ENCODE measurements at places on chromosomes 6 and 20. TPM values are rescaled to one million over a fixed set of nuclear protein-coding genes. Genes with fewer than 3 reads are reported as not detected.
A peak's percentile ranks its signal among the peaks of the same experiment; 100 is the strongest.

GRCh38 chr6:170005665-170006064 is 254.2 kb downstream of the ERMARD start:
- DNase-seq: no peak

DNA sequence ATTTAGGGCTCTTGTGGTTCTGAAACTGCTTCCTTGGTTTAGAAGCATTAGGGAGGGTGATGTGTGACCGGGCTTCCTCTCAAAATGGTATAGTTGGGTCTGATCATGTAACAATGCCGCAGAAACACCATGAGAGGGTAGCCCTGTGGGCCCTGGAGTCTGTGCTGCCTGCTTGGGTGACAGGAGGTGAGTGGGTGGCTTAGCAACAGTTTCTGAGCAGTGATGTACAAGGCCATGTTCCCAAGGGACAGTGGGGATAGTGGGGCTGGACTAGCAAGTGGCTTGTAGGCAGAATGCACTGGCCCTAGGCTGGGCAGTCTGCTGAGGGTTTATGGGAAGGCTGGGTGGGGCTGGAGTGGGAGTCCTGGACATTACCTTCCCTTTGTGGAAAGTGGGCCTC is 106.9 kb upstream of the MYL9 start:
- no peak for DNase-seq

- no peak for DNase-seq
Measured at GRCh38 chr6:36839749-36840431, 646 bp upstream of the CPNE5 start.

DNA sequence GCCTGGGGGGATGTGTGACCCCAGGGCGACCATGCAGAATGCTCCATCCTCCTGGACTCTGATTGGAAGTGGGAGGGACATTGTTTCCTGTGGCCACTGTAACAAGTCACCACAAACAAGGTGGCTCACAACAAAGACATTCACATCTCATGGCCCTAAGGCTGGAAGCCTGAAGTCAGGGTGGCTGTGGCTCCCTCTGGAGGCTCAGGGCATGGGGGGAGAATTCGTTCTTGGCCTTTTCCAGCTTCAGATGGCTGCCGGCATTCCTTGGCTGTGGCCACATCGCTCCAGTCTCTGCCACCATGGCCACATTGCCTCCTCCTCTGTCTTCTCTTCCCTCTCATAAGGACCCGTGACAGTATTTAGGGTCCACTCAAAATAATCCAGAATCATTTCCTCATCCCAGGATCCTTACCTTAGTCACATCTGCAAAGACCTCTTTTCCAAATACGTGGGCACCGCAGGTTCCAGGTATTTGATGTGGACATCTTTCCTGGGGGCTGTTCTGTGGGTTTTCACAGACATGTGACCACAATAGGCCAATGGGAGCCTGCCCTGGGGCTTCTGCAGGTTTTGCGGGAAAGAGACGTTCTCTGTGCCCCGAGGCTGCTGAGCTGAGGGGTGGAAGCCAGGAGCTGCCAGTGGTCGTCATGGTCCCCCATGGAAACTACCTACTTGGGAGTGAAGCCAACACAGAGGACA is 249.3 kb downstream of the PREX1 start:
- no peak for DNase-seq

- no peak for DNase-seq
Measured at GRCh38 chr20:61123286-61123685, 128.8 kb upstream of the CDH4 start.

GRCh38 chr20:55446301-55446700 is 559.0 kb downstream of the CBLN4 start:
- DNase-seq: no peak

GRCh38 chr20:25052255-25053194 is 5.4 kb downstream of the ACSS1 start:
- no peak for DNase-seq

DNA sequence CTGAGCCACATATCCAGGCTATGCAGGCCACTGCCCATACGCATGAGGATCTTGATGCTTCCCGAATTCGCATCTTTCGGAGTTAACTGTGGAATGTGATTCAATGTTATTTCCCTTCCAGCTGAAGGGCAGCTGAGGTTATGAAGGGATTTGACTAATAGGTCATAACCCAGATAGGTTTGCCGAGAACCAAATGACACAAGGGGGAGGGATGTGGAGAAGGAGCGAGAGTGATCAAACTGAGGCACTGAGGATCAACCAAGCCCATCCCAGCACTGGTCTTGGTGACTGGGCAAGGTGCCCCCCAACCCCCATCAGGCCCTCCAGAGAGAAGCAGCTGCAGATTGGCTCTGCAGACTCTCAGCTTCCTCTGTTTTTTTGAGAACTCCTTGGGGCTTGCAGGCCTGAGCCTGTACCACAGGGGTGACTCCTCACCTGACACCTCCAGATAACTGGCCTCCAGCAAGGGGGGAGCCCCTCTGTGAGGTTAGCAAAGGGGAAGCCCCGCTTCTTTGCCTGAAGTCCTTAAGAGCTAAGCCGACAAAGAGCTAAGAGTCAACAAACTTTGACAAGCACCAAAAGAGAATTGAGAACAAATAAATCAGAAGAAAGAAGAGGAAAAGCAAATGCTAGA is 185.9 kb downstream of the PDE7B start:
- no peak for DNase-seq

DNA sequence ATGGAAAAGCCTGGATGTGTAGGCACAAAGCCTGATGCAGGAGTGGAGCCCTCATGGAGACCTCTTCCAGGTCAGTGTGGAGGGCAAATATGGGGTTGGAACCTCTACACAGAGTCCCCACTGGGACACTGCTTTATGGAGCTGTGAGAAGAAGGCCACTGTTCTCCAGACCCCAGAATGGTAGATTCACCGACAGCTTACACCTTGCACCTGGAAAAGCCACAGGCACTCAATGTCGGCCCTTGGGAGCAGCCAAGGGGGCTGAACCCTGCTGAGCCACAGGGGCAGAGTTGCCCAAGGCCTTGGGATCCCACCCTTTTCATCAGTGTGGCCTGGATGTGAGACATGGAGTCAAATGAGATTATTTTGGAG is 24.9 kb downstream of the NCR2 start:
- peak; percentile 6 for DNase-seq

- DNase-seq: no peak
Measured at GRCh38 chr20:15561707-15562404, 1011.4 kb downstream of the KIF16B start.

DNA sequence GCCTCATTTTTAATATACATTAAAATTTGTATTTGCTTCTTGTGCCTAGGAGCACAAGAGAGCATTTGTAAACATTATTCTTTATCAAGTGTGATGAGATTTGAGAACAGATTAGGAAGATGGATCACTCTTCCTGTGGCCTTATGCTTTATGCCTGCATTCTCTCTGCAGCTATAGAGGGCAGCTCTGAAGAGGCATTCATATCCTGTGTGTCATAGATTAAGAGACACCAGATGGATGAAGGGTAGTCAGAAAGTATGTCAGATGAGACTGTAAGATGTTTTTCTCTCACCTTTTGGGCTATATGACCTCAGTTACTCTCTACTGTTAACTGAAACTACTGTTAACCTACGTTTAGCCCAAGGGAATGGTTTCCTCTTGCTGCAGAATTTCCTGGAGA is 61.4 kb downstream of the DNAH8 start:
- no peak for DNase-seq

TPBG gene
- 37.7 TPM for total RNA-seq

DSP gene
- total RNA-seq: 0.08 TPM

ZBTB12 gene
- total RNA-seq: 0.53 TPM

RAB32 gene
- 88.6 TPM for total RNA-seq
